CD4-positive, alpha-beta T cell treated with Interferon gamma for 1 hour (primary cell): ENCODE measurements at places on chromosomes 12 and 14.

- no peak for DNase-seq
Measured at GRCh38 chr14:29905543-29905942, 22.1 kb downstream of the PRKD1 start.

GRCh38 chr14:97994020-97994531 lies 1196.9 kb downstream of the VRK1 start:
- DNase-seq = no peak

DNA sequence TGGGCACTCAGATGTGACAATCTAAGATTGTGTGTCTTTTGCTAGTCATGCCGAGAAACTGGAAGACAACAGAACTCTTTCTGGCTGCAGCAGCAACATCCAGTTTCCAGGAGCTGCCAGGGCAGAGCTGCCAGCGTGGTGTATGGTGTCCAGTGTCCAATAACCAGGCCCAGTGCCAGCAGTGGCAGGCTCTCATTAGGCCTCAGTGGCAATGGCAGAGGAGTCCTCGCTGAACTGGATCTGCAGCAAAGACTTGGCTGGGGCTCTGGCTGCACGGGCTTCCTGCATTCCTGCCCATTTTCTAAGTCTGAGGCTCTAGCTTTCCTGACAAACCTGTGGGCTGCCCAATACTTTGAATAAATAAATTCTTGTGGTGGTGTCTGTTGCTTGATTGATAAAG lies 26.2 kb upstream of the PPM1A start:
- no peak for DNase-seq

- DNase-seq = no peak
Measured at GRCh38 chr12:27462151-27462694, 15.7 kb downstream of the SMCO2 start.

DNA sequence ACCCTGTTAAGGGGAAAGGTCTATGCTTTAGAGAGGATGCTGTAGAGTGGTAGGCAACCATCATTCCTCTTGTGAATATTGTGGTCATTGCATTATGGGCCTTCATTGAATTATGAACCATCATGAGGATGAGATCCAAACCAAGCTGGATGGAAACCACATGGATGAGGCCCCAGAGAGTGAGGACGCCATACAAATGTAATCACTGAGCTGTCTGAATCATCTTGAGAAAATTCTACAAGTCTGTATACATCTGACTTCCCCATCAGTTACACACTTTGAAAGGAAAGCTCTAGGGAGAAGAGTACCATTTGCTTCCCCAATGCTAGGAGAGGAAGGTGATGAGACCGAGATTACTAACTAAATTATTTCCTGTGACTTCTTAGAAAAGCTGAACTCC lies 172.9 kb downstream of the CACNA1C start:
- DNase-seq = no peak

DNA sequence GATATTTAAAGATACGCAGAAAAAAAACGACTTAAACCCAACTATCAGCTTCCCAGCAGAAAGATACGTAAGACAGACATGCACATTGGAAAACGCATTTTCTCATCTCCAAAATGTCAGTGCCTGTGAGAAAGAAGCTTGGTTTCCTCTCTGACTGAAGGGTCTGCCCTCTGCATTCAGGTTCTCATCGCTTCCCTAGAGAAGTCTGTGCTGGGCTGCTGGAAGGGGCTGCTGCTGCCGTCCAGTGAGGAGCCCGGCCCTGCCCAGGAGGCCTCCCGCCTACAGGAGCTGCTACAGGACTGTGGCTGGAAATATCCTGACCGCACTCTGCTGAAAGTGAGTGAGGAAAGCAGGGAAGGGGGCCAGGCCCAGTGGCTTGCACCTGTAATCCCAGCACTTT lies 4.7 kb upstream of the PFDN5 start:
- DNase-seq = no peak

GRCh38 chr14:81179631-81180030 lies 41.1 kb downstream of the GTF2A1 start:
- DNase-seq = no peak

- DNase-seq = no peak
Measured at GRCh38 chr12:76542908-76543307, 16.7 kb downstream of the OSBPL8 start.

DNA sequence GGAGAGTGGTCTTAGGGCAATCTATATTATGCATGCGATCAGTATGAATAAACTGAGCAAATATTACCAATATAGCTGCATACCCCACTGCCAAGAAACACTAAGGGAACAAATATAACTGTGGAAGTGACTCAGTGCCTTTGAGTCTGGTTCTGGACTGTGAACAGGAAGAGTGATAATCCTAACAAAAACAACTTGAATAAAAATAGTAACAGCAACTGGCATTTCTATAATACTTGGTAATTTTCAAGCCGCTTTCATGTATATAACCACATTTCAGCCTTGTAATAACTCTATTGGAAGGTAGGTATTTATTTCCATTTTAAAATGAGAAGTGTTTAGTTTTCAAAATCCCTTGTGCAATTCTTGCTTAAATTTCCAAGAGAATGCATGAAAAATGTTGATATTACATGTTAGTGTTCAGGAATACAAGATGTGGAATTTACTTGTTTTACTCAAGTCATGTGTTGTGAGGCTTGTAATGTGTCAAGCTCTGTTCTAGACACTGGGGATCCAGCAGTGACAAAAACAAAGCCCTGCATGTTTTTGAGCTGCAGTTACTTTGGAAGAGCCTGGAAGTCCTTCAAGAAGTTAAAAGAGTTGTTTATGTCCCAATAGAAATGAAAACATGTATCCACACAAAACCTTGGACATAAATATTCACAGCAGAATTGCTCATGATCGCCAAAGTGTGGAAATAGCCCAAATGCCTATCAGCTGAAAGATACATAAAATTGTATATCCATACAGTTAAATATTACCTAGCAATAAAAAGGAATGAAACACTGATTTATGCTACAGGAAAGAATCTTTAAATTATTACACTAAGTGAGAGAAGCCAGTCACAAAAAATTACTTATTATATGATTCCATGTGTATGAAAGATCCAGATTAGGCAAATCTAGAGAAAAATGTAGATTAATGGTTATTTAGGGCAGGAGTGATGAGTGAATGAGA lies 338.1 kb upstream of the TMEM132C start:
- no peak for DNase-seq

DNA sequence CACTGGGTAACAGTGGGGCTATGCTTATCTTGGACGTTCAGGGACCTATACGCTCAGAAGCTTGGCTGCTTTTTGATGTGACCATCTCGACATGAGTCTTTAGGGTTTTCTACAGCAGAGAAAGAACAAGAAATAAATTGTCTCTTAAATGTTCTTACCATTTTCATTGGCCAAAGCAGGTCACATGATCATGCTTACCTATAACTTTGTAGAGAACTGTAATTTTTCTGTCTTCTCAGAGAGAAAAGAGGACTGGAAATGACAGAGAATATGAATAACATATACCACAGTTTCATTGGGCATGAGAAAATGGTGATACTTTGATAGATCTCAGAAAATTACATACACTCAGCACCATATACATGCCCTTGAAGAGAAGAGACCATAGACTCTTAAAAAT lies 390.9 kb downstream of the NRXN3 start:
- no peak for DNase-seq

GRCh38 chr12:2890001-2890387 lies 697 bp upstream of the TULP3 start:
- no peak for DNase-seq

- no peak for DNase-seq
Measured at GRCh38 chr12:117830471-117830870, 138.3 kb downstream of the KSR2 start.

DNA sequence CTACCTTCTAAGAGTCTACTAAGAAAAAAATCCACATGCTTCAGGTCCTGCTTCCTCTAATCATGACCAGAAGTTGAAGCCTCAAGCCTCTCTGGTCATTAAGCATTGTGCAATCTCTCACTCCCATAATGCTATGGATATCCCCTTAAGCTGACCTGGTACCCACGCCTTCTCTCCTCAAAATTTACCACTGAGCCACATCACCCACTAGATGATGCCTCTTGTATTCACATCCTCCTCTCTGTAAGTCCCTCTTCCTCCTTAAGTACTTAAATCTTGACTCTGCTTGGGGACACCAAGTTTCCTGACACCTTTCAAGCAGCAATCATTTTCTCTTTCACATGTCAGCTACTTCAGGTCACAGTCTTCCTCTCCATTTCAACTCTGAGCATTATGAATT lies 9.8 kb downstream of the GALNT4 start:
- DNase-seq = no peak

DNA sequence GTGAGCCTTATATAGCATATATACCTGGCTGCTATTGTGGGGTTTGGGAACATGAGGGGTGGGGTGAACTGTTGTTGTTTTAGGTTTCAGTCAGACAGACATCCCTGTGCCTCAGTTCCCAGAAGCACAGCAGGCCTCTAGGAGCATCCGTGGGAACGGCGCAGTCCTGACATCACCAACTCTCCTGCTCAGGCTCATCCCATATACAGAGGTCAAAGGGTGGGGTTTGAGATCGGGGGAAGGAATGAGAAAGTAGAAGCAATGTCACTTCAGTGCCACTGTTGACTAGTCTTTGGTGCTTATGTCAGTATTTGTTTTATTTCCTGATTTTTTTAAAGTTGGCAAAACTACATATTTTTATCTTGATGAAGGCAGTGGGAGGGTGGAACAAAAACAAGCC lies 43.1 kb upstream of the A2ML1 start:
- DNase-seq = no peak

- no peak for DNase-seq
Measured at GRCh38 chr14:21299562-21300130, 19.8 kb downstream of the RPGRIP1 start.

DNA sequence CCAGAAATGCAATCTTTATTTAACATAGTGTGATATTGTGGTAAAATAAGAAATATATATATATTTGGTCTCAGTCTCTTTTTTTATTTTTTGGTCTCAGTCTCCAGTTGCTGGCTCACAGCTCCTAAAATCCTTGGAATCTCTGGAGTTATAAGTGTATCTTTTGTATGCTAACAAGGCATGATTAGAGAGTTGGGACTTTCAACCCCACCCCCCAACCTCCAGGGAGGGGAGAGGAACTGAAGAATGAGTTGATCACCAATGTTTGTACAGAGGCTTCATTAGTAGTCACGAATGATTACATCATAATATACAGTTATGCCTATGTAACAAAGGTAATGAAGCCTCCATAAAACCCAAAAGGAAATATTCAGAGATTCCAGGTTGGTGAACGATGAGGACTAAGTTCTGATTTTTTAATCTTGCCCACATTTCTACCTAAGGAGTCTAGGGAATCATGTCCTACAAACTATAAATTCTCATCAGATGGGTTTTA lies 22.8 kb upstream of the LALBA start:
- DNase-seq = no peak

DNA sequence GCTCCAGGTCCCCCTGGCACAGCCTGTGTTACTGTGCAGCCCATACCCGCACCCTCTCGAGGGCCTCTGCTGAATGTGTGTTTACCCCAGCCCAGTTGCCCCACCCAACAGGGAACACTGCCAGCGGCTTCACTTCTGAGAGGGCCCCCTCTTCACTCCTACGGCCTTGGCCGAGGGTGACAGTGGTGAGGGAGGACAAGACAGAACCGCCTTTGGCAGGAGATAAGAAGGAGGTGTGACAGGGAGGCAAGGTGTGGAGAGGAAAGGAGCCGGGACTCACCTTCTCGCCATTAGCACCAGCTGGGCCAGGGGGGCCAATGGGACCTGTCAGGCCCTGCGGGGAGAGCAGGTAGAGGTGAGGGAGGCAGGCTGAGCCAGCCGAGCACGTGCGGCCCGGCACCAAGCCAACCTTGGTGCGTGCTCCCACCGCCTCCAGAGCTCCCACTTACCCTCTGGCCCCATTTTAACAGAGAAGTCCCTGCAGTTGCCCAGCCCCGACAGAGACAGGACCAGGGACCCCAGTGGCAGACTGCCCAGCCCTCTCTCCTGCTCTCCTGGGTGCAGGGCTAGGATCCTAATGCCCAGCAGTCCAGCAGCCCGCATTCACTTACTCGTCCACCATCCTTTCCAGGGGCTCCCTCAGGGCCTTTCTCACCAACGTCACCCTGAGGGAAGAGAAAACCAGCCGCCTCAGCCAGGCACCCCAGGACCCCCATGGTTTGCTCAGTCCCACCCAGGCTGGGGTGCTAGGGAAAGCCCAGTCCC lies 18.3 kb downstream of the TMEM106C start:
- no peak for DNase-seq

DNA sequence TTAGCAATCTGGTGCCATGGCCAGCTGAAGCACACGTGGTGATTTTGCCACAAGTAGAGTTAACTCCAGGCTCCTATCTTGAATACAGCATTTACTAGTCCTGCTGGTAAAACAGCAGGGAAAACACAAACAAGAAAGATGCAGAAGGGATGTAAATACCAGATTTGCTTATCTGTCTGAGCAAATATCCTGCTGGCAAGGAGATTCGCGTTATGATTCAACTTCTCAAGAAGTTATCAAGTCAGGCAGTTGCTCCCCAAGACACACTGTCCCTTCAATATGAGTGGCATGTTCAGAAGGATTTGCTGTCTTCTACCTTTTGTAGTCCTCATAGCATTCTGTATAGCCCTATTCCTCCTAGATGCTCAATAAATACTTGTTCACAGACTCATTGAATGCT lies 171.2 kb upstream of the EGLN3 start:
- no peak for DNase-seq

- no peak for DNase-seq
Measured at GRCh38 chr12:66137937-66138336, 7.4 kb upstream of the LLPH start.

GRCh38 chr12:62933220-62933601 lies 1.7 kb downstream of the PPM1H start:
- no peak for DNase-seq

GRCh38 chr14:24274101-24274543 lies 2.7 kb upstream of the RABGGTA start:
- peak; percentile 48 for DNase-seq

DNA sequence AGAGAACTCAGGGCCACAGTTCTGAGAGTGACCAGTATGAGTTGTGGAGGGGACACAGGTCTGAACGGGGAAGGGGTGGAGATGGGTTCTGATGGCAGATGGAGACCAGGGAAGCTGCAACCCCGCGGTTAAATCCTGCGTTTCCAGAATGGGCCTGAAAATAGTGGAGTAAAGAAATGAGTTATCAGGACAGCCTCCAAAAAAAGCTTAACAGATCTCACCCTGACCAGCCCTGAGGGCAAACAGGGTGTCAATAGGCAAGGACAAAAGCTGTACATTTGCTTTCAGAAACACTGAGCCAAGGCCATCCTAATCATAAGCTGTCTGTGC lies 555 bp upstream of the RTN1 start:
- DNase-seq = no peak
